ENCODE measurements at places on chromosomes 6 and 20. TPM values are rescaled to one million over a fixed set of nuclear protein-coding genes. Genes with fewer than 3 reads are reported as not detected.
A peak's percentile ranks its signal among the peaks of the same experiment; 100 is the strongest.

The EYS gene
- total RNA-seq, result not detected

The SYCP2L gene
- not detected for total RNA-seq

DNA sequence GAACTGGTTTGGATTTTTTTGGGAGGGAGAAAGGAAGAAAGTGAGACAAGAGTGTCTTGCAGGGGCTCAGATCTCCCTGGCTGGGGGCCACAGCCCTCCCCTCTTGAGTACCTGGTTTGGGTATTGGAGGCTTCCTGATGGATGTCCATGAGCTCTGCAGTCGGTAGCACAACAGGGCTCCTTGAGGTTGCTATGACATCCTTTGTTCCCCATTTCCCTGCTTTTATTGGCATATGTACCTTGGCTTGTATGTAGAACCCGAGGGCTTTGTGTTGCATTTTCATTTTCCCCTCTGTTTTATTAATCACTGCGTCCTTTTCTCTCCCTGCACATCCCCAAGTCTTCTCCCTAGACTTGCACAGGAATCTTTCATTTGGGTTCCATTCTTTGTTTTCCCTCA, 355.5 kb upstream of the TSHZ2 start:
- H3K4me1 ChIP-seq, result no peaks in the 10 kb centered on the region
- no peaks in the 10 kb centered on the region for H3K36me3 ChIP-seq
- H3K27me3 ChIP-seq, result no peaks in the 10 kb centered on the region
- DNase-seq, result no peak
- no peak overlapping the region for H3K27ac ChIP-seq

- H3K4me1 ChIP-seq, result peaks cover 52% of the 10 kb centered on the region
- H3K27ac ChIP-seq, result no peak overlapping the region
- H3K36me3 ChIP-seq, result no peaks in the 10 kb centered on the region
- no peak overlapping the region for H3K4me3 ChIP-seq
- peaks cover 10% of the 10 kb centered on the region for H3K27me3 ChIP-seq
- peak; percentile 59 for DNase-seq
These were observed 5.8 kb upstream of the PACSIN1 start for GRCh38 chr6:34459899-34460593.

DNA sequence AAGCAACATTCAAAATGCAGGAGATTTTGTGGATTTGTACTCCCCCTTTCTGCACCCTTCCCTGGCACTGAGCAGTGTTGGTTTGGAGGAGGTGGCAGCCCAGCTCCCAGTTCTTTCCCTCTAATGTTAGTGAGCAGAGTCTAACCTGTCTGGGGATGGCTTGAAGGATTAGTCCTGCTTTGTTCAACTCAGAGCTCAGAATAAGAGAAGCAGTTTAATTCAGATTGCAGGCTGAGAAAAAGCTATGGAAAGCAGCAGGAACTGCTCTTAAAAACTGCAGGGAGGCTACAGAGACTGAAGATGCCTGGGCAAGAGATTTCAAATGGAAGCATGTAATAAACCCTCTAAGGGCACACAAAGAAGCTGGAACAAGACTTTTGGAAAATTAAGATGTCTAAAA, 223.4 kb upstream of the GGTLC1 start:
- H3K4me3 ChIP-seq, result no peak overlapping the region
- no peak overlapping the region for H3K27ac ChIP-seq
- DNase-seq, result no peak

DNA sequence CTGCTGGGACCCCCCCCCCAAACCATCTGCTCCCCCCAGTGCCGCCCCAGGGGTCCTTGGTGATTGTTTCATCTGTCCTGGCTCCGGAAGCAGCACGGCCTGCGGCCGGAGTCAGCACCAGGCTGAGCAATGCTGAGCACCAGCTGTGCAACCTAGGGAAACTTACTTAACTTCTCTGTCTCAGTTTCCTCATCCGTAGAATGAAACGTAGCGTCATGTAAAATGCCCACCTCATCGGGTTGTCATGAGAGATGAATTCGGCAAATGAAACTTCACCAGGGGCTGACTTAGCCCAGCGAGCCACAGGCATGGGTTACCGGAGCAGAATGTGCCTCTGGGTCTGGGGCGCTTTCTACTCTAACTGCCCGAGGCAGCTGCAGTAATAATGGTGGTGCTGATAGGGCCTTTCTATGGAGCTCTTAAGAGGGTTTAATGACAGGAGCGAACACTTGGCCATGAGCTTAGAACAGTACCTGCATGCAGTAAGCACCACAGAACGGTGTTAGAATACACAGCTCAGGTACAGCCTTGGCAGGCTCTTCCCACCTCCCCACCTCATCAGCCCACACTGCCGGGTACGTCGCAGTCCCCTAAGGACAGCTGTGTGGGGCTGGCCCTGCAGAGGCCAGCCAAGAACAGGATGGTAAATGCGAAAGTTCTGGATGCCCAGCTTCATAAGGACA, 1.7 kb downstream of the THBS2 start:
- H3K27ac ChIP-seq, result no peak overlapping the region
- no peaks in the 10 kb centered on the region for H3K4me1 ChIP-seq
- peaks cover 12% of the 10 kb centered on the region for H3K27me3 ChIP-seq
- H3K4me3 ChIP-seq, result no peak overlapping the region
- no peak for DNase-seq
- H3K36me3 ChIP-seq, result no peaks in the 10 kb centered on the region

Measured in HepG2 (cell line).